Left kidney (tissue), 8 donors: ENCODE measurements at places on chromosomes 4 and X.

GRCh38 chr4:81498046-81498445 is 26.3 kb upstream of the RASGEF1B start:
- DNase-seq, result no peak

GRCh38 chrX:46179748-46180147 is 365.5 kb downstream of the ZNF674 start:
- no peak for DNase-seq

DNA sequence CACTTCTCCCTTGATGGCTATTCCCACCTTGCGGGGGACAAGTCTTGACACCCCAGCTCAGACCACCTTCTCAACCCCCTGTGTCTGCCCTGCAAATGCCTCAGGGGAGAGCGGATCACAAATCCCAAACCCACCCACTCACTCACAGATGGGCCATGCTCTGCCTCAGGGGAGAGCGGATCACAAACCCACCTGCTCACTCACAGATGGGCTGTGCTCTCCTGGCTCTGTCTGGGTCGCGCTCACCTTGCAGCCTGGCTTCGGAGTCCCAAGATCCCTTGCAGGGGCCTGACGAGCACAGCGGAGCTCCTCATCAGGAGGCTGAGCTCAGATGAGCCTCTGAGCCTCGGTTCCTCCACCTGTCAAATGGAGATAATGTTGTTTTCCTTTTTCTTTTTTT is 38.6 kb downstream of the HTRA3 start:
- no peak for DNase-seq

DNA sequence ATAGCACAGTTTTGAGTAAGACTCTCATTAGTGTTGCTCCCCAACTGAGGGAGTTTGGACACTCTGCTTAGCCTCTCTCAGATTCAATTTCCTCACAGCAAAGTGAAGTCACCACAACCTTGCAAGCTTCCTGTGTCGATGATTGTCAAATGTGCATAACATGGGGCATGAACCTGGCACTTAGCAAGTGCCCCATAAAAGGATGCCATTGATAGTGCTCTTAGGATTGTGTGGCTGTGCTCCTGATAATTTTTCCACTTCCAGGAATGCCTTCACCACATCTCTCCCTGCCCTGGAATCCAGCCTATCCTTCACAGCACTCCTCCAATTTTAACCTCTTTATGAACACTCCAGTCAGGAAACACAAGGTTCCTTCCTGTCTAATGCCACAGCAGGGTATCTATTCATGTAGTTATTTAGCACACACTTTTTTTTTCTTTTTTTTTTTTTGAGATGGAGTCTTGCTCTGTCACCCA is 309.4 kb downstream of the PPP3CA start:
- DNase-seq, result no peak

- DNase-seq, result no peak
Measured at GRCh38 chr4:147510962-147511668, 30.2 kb downstream of the EDNRA start.

DNA sequence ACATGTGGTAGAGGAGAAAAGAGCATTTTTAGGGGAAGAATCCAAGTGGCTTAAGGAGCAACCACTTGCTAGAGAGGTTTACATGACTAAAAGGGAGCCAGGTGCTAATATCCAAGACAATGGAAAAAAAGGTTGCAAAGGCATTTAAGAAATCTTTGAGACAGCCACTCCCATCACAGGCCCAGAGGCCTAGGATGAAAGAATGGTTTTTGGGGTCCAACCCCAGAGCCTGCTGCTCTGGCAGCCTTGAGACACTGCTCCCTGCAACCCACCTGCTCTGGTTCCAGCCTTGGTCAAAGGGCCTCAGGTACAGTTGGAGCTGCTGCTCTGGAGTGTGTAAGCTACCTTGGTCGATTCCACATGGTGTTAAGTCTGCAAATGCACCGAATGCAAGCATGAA is 84.1 kb upstream of the FREM3 start:
- DNase-seq, result no peak

GRCh38 chr4:7634661-7635251 is 200.0 kb upstream of the PSAPL1 start:
- no peak for DNase-seq

DNA sequence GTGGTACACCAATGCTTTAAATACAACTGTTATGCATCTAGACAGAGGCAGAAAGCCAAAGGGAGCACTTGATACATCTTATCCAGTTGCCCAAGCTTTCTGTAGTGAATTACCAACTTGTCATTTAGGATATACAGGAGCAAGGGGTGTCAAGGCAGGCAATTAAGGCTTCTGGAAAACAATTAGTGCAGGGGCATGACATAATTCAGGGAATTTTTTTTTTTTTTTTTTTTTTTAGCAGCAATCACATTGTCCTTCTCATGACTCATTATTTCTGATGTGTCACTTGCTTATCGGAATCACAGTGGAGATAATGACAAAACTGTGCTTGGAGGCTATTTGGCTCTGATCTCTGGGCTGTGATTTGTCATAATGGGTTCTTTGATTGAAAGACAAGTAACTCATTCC is 259.5 kb downstream of the ARHGAP24 start:
- DNase-seq, result no peak

- no peak for DNase-seq
Measured at GRCh38 chr4:87257523-87257922, 37.1 kb upstream of the KLHL8 start.

GRCh38 chr4:67638136-67638535 is 62.8 kb downstream of the UBA6 start:
- no peak for DNase-seq

- DNase-seq, result no peak
Measured at GRCh38 chr4:5824635-5825034, 68.3 kb downstream of the CRMP1 start.

GRCh38 chrX:153723351-153724251 is 586 bp downstream of the BCAP31 start:
- no peak for DNase-seq

- DNase-seq, result no peak
Measured at GRCh38 chrX:3435057-3435456, 88.6 kb upstream of the MXRA5 start.

- DNase-seq, result no peak
Measured at GRCh38 chrX:129938081-129938480, 32.1 kb downstream of the UTP14A start.

DNA sequence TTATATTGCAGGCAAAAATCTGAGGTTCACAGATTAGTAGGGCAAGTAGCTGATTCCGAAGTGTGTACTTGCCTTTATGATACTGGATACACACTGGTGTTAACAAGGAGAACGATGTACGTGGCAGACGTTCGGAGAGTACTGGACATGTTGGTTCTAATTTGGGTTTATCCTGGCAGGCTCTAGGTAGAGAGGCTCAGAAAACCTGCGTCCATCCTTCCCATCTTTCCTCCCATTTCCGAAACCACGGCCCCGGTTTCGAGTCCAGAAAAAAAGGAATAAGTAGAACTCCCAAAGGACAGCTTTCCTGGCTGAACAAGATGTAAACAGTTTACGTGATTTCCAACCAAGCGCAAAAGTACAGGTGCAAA is 351 bp upstream of the SLC30A9 start:
- DNase-seq, result no peak

DNA sequence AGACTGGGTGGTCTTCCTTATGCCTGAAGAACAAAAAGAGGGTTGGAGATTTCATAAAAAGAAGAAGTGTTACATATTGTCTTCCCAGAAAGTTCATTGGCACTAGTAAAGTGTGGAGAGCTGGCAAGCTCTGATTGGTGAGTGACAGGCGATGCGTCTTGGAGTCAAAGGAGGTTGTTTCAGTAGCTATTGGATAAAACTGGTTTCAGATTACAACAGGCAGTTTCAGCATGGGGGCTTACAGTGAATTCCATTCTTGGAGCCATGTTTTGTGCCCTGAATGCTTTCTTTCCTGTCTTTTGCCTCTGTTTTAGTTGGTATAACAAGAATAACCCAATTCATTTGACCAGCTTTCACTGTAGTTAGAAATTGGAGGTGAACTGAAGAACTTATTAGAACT is 750.5 kb downstream of the ADGRL3 start:
- DNase-seq, result no peak

GRCh38 chr4:171639540-171639939 is 173.7 kb upstream of the GALNTL6 start:
- no peak for DNase-seq

- DNase-seq, result no peak
Measured at GRCh38 chr4:106695501-106696262, 327.1 kb upstream of the GIMD1 start.
